Astrocyte (in vitro differentiated cells and primary cell): ENCODE measurements at places on chromosomes 4 and X.

- peak; percentile 78 for DNase-seq
Measured at GRCh38 chrX:109714340-109714958, 18.6 kb downstream of the ACSL4 start.

DNA sequence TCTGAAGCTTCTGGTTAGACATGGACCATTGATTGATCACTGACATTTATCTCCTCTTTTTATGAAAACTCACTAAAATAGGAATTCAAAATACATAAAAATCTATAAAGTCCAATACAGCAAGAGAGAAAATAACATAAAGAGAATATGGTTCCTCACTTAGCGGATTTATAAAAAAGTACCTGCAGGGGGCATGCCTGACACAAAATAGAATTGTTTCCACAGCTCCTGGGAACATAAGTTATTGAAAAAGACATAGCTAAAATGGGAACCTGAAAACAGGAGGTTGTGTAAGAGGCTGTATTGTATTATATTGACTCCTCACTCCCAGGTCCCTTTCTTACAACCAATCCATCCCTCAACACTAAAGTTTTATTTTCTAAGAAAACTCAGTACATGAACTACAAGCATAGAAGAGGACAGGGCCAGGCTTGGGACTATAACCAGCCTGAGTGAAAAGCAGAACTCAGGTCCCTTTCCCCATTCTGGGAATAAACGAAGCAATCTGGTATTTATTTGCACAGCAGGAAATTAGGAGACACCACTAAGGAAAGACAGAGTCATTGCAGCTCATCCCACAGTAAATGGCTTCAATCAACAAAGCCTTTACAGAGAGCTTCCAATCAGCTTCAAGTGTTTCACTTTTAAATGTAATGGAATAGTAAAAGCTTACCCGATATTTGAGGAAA, 121.1 kb upstream of the NDST4 start:
- DNase-seq: no peak

DNA sequence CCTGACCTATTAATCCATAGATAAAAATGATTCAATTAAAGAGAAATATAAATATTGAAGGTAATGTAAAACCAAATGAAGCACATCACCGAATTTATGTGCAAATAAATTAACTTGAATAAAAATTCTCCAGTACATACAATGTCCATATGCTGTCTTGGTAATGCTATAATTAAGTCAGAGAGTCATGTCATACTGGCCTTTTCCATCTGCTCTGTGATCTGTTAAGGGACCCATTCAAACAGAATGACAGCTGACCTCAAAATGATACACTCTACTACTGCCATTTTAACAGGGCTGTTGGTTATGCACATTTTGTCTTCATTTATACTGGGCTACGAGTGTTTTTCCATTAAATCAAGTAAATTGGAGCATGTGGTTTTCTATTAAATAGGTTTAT, 99.3 kb downstream of the TEX13A start:
- no peak for DNase-seq

DNA sequence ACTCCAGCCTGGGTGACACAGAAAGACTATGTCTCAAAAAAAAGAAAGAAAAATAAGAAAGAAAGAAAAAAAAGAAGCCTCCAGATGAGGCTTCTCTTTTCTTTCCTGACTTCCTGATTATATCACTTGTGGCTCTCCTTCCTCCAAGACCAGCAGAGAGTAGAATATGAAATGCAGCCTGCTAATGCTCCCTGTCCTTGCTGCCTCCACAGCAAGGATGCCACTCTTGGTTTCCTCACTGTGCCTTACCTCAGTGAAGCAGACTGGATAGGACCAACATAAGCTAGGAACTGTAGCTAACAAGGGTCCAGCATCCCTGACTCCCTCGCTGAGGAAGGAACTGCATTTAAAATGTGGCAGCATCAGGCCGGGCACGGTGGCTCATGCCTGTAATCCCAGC, 11.7 kb downstream of the SLC25A43 start:
- DNase-seq: no peak
